Naive thymus-derived CD4-positive, alpha-beta T cell (primary cell): ENCODE measurements at places on chromosomes 13 and 19. TPM values are rescaled to one million over a fixed set of nuclear protein-coding genes. Genes with fewer than 3 reads are reported as not detected.

ZNF548 gene
- total RNA-seq = 109 TPM

PRTN3 gene
- 2.7 TPM for total RNA-seq

TPRX1 gene
- not detected for total RNA-seq

RFPL4AL1 gene
- total RNA-seq = not detected in 2 replicates

SIGLECL1 gene
- total RNA-seq = not detected

CYP4F8 gene
- not detected for total RNA-seq

CEACAM16 gene
- total RNA-seq = not detected

OVOL3 gene
- not detected in 2 replicates for total RNA-seq

EFNA2 gene
- not detected for total RNA-seq

PSG11 gene
- not detected for total RNA-seq

MTUS2 gene
- not detected in 2 replicates for total RNA-seq

NCCRP1 gene
- not detected in 2 replicates for total RNA-seq

OR10H1 gene
- not detected in 2 replicates for total RNA-seq

KRTDAP gene
- total RNA-seq = not detected

ANGPTL8 gene
- total RNA-seq = not detected

CPAMD8 gene
- 6.6 TPM for total RNA-seq

PEAK3 gene
- total RNA-seq = 0.56 and 0.60 TPM in 2 replicates

SHANK1 gene
- total RNA-seq = 0.69 TPM

CEACAM20 gene
- not detected for total RNA-seq

LMTK3 gene
- total RNA-seq = 4.8 and 5.3 TPM in 2 replicates

KCTD12 gene
- total RNA-seq = 10.2 TPM

DNM2 gene
- total RNA-seq = 269 TPM

PTPRH gene
- not detected for total RNA-seq

LACC1 gene
- 5.3 TPM for total RNA-seq

BRME1 gene
- total RNA-seq = 3.0 TPM

CGB3 gene
- not detected for total RNA-seq

WDR88 gene
- not detected for total RNA-seq

ZNF536 gene
- total RNA-seq = not detected

ZNF667 gene
- total RNA-seq = 2.7 TPM

ZNF90 gene
- total RNA-seq = 3.2 and 4.5 TPM in 2 replicates

SYCN gene
- not detected for total RNA-seq

MUC16 gene
- total RNA-seq = not detected
